ENCODE measurements at places on chromosomes 1 and 21. TPM values are rescaled to one million over a fixed set of nuclear protein-coding genes. Genes with fewer than 3 reads are reported as not detected.

C1orf146 gene
- total RNA-seq = not detected

GRCh38 chr1:218374401-218375353 lies 29.5 kb downstream of the TGFB2 start:
- no peak for DNase-seq

GRCh38 chr1:61743716-61744580 lies 1.7 kb downstream of the PATJ start:
- DNase-seq = no peak

DNA sequence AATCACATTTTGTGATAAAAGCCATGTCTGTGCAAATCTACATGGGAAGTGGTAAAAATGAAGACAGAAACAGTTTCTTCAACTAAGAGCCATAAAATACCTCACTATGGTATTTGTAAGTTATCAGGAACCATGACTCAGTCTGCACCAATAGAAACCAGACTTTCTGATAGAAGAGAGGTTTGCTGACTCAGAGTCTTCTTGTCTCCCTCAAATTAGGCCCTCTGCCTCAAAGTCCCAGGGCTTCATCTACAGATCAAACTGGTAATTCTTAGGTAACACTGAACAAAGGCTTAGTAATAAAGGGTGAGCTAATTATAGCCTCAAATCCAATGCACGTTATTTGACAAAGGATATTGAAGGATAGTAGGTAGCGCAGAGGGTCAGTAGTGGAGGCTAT lies 30.9 kb upstream of the SSX2IP start:
- no peak for DNase-seq

HORMAD1 gene
- total RNA-seq = 0.82 TPM

All from frontal cortex (tissue), 4 donors.